Mucosa of gallbladder (tissue), 1 donor: ENCODE measurements at places on chromosomes 2 and 18. TPM values are rescaled to one million over a fixed set of nuclear protein-coding genes. Genes with fewer than 3 reads are reported as not detected.

GRCh38 chr2:221514305-221515040, 57.6 kb downstream of the EPHA4 start:
- DNase-seq: no peak

- DNase-seq: peak; percentile 16
These were observed 10.5 kb upstream of the FAM124B start for GRCh38 chr2:224412141-224413015.

The IL1B gene
- 33.2 TPM for total RNA-seq

The RFX8 gene
- total RNA-seq: 0.29 TPM

The MC2R gene
- total RNA-seq: not detected

DNA sequence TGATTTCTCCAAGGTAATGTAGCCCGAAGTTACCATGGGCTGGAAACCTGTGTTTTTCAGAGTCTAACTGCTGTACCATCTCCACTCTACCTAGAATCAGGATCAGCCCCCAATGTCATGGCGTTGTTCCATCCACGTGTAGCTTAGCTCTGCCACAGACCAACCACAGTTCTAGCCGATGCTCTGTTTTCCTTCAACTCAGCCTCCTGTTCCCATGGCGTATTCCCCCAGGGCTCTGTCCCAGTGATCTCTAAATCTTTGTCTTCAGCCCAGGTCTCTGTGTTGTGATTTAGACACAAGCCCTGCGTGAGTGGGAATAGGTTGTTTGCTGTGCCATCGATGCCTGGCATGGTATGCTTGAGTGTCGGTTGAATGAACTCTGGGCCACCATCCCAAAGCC, 53.4 kb downstream of the LPIN1 start:
- DNase-seq: no peak

The NEU4 gene
- 34.8 TPM for total RNA-seq

The CPLX4 gene
- total RNA-seq: not detected

GRCh38 chr18:3008541-3008940, 4.4 kb downstream of the LPIN2 start:
- DNase-seq: no peak

The POTEI gene
- total RNA-seq: 0.03 TPM

DNA sequence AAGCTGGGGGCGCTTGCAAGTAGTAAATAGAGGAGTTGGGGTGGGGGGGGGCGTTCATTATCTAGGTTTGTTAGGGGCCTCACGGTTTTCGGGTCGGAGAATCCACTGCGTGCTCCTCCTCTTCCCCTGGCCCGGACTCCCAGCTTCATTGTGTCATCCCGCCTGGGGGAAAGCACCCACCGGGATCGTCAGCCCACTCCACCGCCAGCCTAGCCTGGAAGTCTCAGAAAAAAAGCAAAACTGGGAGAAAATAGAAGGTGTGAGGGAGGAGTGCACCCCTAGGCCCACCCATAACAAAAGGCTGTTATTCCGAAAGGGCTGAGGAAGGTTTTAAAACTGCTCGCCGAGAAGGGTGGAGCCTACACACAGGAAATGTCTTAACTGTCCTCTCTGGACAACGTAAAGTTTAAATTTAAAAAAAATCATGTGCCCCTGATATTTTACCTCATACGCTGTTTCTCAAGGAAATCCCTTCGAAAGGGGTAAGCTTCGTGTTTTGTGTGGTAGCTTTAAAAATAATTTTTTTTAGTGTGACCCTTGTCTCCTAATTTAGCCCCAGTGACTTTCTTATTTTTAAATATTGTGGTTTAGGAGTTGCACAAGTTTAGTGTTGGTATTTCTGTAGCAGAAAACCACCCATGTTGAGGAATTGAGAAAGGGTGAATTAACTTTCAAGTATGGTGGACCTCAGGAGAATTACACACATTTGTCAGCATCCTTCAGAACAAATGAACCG, 104.2 kb downstream of the SPTBN1 start:
- DNase-seq: no peak

GRCh38 chr2:16709769-16710168, 44.1 kb upstream of the CYRIA start:
- no peak for DNase-seq

DNA sequence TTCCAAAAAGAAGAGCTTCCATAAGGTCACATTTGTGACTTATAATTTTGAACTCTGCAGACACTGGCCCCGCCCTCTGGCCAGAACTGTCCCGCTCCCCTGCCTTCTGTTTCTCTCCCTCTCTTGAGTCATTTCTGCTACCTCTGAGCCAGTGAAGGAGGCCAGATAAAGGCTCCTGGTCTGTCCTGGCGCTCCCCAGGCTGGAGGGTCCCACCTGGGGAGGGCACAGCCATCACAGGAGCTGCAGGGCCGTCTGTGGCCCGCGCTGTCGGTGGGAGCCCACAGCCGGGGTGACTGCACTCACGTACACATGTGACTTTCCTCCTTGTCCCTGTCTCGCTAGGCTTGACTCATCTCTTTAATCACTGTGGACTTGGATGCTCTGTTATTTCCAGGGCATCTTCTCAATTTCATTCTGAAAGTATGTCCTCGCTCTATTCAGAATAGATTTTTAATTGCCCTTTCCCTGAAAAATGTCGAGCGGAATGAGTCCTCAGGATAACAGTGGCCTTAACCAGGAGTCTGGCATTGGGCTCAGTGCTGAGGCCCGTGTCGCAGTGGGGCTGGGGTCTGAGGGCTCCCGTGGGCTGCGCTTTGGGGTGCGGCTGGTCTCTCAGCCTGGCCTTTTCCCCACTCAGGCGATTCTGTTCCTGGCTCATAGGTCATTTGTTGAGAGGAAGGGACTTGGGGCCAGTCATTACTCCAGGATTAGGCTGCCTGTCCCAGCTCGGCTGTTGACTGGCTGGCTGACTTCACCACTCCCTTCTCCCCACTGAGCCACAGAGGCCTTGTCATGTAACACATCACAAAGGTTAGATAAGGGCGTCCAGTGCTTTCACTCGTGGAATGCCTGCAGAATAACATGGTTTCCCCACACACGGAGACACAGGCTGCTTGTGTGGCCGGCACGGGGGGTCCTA, 34.5 kb downstream of the KLHL29 start:
- DNase-seq: no peak

- DNase-seq: no peak
These were observed 20.3 kb upstream of the ASXL3 start for GRCh38 chr18:33557706-33558105.

- no peak for DNase-seq
These were observed 1302.3 kb upstream of the CHAC2 start for GRCh38 chr2:52465287-52465686.

DNA sequence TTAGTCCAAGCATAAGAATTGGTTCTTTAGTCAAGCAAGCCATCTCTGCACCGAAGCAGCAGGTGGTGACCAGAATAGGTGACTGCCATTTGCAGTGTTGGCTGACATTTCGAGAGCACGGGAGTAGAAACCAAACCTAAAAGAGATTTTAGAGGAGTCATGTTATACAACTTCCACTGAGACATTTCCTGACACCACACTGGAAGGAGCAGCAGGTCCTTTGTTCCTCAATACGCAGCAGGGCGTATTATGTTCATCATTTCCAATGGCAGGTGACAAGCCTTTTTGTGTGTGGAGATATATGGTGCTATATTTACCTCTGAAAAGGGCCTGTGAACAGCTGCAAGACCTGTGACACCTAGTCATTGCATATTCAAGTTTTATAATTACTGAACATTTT, 418.8 kb upstream of the NETO1 start:
- DNase-seq: no peak

The EML6 gene
- 2.1 TPM for total RNA-seq

GRCh38 chr2:30981510-30981909, 156.7 kb downstream of the GALNT14 start:
- DNase-seq: no peak

The ADRA2B gene
- total RNA-seq: 0.95 TPM

DNA sequence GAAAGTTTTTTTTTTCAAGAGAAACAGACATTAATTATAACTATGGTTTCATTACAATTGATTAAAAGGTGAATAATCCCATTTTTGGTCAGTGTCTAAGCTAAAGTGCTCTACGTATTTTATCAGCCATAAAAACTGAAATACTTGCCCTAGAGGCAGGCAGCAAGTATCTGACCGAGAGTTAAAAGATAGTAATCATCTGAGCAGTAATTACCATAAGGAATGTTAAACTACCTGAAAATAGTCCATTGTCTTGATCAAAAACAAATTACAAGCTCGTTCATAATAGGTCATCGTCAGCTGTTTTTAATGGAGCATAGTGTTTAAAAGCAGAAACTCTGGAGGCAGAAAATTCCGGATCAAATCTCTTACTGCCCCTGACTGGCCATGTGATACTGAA, 105.7 kb upstream of the ZEB2 start:
- DNase-seq: no peak

- DNase-seq: no peak
These were observed 50.8 kb downstream of the GBX2 start for GRCh38 chr2:236117401-236117800.

The BMP10 gene
- total RNA-seq: not detected

DNA sequence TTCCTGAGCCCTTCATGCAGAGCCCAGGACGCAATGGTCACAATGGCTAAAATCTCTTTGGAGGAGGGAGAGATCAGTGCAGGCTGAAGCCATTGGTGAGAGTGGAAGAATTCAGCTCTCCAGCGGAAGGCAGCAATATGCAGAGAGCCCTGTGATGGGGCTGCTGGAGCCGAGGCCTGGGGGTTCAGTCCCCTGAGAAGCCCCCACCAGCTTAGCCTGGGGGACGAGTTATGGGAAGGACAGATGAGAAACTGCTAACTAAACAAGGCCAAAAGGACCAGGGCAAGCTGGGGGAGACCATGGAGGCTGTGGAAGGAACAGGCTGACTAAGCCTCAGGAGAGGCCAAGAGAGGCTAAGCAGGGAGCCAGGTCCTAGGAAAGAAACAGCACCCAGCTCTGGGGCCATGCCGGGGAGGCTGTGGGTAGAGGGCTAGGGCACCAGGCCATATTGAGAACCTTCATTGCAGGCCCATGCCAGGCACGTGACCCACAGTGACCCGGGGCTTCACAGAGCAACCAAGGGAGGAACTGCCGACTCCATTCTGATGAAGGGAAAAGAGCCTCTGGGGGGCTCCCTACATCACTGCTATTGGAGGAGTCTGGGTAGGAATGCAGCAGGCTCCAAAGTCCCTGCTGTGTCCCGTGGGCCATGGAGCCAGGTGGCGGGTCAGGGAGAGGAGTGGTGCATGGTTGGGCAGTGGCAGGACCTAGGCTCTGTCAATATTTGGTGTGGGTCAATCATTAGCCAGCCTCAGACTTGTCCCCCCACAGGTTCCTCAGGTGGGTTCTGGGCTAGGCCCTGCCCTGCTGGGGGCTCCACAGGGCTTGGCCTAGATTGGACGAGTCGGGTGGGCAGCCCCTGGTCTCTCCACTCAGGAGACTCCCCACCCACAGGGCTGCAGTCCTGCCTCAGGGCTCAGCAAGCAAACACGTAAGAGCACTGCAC, 19.8 kb downstream of the PROC start:
- peak; percentile 52 for DNase-seq

GRCh38 chr2:40271094-40271493, 180.8 kb downstream of the SLC8A1 start:
- DNase-seq: no peak
